ENCODE measurements at places on chromosomes 4 and X. TPM values are rescaled to one million over a fixed set of nuclear protein-coding genes. Genes with fewer than 3 reads are reported as not detected.

GRCh38 chr4:10747186-10747585 lies 62.6 kb upstream of the CLNK start:
- no peak for DNase-seq

- no peak for DNase-seq
Measured at GRCh38 chr4:120728892-120729675, 193.4 kb downstream of the PRDM5 start.

GRCh38 chr4:151459375-151459774 lies 50.4 kb downstream of the FHIP1A start:
- no peak for DNase-seq

DNA sequence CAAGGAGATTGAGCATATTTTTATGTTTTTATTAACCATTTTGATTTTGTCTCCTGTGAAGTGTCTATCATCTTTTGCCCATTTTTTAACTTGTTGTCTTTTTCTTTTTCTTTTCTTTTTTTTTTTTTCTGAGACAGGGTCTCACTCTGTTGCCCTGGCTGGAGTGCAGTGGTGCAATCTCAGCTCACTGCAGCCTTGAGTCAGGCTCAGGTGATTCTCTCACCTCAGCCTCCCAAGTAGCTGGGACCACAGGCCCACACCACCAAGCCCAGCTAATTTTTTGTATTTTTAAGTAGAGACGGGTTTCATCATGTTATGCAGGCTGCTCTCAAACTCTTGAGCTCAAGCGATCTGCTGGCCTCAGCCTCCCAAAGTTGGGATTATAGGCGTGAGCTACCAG lies 4.6 kb upstream of the ADD1 start:
- DNase-seq: no peak

- no peak for DNase-seq
Measured at GRCh38 chrX:21840193-21840545, 752 bp downstream of the MBTPS2 start.

DNA sequence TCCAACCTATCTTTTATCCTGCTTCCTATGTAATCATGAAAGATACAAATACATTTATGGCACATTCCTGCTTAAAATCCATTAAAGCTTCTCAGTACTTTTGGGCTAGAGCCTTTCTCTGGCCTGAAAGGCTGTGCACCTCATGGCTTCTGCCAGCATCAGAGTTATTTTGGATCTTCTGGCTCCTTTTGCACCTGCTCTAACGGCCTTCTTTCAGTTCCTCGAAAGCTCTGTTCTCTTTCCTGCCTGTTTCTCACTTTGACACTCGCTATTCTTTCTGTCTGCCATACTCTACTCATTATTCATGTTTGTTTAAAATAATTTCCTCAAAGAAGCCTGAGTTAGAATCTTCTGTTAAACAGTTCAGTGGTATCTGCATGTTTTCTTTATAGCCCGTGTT lies 86.0 kb downstream of the LRP2BP start:
- no peak for DNase-seq

DNA sequence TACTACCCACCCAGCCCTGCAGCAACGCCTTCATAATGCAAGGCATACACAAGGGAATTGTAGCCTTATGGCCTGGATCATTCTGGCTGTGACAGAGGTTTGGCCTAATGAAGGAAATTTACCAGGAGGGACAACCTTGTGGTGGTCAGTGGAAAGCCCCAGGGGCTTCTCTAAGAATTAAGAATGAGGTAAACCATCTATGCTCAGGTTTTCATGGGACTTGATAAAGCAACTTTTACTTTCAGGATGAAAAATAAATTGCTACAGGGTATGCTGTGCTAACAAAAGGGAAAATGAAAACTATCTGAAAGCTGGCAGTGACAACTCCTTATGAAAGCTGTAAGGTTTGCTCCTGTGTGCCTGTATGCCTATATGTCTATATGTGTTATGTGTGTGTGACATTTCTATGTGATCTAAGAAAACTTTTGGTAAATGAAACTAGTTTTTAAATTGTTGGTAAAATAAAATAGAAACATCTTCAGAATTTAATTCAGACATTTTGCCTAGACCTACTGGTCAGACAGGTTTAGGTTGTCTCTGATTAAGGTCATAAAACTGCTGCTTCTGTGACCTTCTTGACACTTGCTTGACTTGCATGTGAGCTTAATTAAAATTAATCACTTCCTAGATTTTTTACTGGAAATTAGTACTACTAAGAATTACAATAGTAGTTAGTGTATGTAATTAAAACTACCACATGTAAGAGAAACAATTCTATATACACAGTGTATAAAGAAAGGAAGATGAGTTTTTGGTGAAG lies 19.9 kb upstream of the TXK start:
- DNase-seq: no peak

DNA sequence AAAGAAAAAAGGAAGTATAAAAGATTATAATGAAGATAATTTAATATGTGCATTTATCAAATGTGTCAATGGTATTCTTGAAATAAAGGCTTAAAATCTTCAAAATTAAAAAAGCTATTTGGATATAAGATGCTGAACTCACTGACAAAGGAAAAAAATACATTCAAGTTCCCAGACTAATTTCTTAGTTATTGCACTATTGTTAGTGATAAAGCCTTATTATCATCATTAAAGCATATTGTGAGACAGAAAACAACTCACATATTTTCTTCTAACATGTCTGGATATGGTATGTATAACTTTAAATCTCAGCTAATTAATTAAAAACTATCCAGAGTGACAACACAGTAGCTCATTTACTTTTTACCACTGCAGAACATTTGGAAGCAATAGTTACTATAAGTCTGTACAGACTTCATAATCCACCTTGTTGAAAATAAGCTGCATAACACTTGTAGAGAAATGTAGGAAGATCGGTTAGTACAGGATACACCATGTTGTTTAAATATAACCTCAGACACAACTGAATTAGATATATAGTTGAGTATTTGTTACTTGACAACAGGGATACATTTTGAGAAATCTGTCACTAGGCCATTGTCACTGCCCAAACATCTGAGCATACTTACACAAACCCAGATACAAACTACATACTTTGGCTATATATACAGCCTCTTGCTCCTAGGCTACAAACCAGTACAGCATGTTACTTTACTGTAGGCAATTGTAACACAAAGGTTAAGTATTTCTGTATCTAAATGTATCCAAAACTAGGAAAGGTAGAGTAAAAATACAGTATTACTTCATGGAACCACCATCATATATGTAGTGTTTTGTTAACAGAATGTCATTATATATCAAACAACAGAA lies 12.8 kb upstream of the FAM200B start:
- no peak for DNase-seq

DNA sequence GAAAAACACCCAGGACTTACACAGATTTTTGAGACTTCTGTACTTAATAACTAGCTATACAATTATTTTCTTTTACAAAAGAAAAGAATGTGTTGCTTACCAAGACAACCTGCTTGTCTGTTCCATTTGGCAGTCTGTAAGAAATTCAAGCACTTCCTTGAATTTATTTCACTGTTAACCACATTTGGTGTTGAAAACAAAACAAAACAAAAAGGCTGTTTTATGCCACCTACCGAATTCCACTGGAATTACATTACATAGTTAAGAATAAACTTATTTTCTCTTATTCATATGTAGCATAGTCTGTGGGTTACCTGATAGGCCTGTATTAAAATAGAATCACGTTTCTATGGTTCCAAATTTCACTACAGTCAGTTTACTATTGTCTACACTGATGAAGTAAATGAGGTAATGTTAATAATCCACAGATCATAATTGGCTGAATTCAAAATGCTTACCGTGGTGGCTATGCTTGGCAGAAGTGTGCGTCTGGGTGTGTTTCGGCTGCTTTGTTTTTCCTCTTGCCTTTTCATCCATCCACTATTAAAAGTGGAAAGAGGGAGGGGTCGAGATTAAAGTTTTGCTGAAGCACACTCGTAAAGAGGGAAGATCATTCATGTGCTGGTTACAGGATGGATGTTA lies at the start of gene TLR1:
Gene TLR1, minus strand, starts transcription at position 138 of the 642 bp plus-strand sequence. CDS start 5,960 bp downstream, outside the sequence.
- peak; percentile 47 for DNase-seq

GRCh38 chr4:3128058-3128457 lies 53.6 kb downstream of the HTT start:
- DNase-seq: no peak

DNA sequence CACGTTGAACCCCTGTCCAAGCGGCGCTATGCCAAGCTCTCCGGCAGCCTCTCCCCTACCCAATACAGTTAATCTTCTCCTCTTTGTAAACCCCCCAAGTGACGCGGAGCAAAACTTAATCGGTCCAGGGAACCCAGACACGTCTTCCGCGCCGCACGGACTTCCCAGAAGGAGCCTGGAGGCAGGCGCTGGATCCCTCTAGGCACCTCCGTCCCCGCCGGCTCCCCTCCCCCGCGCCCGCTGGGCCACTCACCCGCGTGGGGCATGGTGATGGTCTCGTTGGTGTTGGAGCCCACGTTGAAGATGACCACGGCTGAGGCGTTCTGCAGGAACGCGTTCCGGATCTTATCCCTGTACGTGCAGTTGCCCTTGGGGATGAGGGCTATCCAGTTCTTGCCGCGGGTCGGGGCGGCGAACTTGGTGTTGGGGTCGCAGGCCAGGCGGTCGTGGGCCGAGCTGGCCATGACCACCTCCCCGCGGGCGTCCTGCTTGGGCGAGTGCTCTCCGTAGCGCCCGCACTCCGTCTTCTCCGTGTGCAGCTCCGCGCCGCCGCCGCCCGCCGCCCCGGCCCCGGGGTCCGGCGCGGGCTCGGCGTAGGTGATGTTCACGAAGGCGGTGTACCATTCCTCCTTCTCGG lies 1.1 kb downstream of the RNF150 start:
- no peak for DNase-seq

DNA sequence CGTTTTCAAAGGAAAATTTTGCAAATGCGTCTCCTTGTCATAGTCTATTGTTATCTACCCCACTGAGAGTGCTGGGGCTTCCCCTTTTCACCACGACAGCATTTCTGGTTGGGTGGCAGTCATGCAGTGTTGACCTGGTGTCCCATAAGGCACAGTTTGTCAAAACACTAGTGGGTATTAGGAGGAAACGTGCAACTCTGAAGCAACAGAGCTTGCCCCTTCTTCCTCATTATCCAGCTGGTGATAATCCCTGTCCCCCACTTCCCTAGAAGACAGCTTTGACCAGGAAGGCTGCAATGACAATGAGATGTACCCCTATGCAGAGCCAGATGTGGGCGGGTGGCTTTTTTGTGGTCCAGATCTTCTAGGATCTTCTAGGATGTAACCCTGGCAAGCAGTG lies 1.8 kb downstream of the TBC1D1 start:
- DNase-seq: peak; percentile 37

- no peak for DNase-seq
Measured at GRCh38 chr4:141573678-141574077, 62.7 kb upstream of the IL15 start.

DNA sequence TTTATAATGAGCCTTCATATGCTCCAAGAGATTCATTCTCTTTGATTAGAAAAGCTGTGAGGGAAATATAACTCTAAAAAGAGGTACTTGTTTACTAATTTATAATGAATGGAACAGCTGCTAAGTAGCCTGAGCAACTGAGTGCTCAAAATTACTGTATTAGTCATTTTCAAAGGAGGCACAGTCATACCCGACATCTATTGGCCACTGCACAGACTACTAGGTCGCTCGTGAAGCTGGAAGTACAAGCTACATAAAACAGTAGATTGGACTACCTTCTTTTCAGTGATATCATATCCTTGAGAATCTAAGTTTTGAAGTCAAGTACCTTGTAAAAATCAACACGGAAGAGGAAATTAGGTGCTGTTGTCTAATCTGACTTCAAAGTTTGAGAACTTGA lies 52.0 kb upstream of the GLRB start:
- no peak for DNase-seq

GRCh38 chr4:18844726-18845125 lies 823.2 kb upstream of the LCORL start:
- DNase-seq: no peak

DNA sequence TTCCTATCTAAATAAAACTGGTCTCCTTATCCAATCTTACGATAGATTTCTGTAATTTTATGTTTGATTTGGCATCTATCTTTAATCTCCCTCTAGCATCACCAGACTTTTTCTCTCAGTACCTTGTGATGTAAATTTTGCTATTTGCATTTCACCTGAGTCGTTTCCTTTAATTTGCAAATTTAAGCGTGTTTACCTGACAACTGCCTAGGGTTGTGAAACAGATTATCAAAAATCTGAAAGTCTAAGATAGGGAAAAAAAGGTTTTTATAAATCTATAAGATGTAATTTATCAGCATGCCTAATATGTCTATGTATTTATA lies 39.4 kb upstream of the TMPRSS11E start:
- no peak for DNase-seq

DNA sequence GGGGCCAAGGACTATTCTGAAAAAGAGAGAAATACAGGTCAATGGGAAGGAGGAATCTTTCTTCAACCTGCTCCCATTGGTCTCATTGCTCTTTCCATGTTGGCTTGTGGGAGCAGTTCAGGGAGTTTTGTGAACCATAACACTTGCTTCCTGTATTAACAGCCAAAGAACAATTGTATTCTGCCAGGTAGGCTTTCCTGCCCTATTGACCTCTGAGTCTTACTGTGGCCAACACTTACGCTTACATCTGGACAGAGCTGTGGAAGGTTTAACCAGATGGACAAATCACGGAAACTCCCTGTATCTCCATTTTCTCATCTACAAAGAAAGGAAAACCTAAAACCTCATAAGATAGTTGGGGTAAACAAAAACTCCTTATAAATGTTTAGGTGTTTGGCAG lies 30.7 kb downstream of the MID1IP1 start:
- DNase-seq: no peak

DNA sequence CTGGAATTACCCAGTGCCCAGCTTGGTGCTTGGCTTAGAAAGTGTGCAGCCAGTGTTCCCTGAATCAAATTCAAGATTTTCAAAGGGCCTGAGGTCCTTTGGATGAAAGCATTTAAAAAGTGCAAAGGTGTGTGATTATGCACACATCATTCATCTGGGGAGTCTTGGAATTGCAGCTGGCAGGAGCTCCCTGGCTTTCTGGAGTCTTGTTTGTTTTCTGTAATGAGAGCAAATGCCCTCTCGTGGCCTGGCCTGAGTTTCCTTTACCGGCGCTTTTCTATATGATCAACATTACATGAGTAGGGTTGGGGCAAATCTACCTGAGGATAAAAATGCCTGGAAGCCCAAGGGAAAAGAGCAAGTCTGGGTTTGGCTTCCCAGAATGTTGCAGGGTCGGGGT lies 24.6 kb upstream of the SORCS2 start:
- DNase-seq: no peak

GRCh38 chr4:20839957-20840356 lies 139.7 kb downstream of the PACRGL start:
- no peak for DNase-seq

DNA sequence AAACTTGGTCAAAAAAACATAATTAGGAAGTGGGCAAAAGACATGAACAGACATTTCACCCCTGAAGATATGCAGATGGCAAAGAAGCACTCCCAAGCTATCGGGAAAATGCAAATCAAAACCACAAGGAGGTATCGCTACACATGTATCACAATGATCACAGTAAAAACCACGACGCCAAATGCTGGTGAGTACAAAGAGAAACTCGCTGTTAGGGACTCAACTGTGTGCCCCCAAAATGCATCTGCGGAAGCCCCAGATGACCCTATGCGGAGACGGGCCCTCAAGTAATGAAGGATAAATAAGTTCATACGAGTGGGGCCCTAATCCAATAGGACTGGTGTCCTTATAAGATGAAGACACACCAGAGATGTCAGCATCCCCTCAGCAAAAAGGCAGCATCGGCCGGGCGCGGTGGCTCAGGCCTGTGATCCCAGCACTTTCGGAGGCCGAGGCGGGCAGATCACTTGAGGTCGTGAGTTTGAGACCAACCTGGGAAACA lies 10.2 kb downstream of the GAK start:
- DNase-seq: no peak

Gene NOX1
- polyA plus RNA-seq: not detected

Gene HS3ST1
- not detected for polyA plus RNA-seq

Gene FGFBP1
- not detected for polyA plus RNA-seq

Gene MAGEA1
- polyA plus RNA-seq: not detected

Gene THOC2
- polyA plus RNA-seq: 54.6 TPM

Gene SULT1B1
- 1.8 TPM for polyA plus RNA-seq

Gene MTMR8
- polyA plus RNA-seq: 4.7 TPM

Measured in CD8-positive, alpha-beta memory T cell (primary cell).